ENCODE measurements at places on chromosomes 2 and 18.

GRCh38 chr2:177344316-177344715 is 48.3 kb upstream of the AGPS start:
- DNase-seq: no peak

- no peak for DNase-seq
Measured at GRCh38 chr18:22690556-22690955, 242.6 kb upstream of the RBBP8 start.

DNA sequence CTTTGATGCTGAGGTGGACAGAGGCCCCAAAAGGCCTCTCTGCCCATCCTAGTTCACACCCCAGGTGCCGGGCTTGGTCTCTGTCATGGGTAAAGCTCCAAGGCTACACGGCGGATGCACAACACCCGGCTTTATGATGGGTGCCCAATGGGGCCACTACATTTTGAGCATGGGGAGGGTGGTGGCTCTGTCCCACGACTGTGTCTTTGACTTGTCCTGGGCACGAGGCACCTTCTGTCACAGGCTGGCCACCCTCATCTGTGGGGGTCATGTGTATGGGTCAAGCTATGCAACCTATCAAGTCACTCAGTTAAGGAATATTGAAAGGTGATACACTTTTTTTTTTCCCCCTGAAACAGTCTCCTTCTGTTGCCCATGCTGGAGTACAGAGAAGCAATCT is 63.7 kb downstream of the EDAR start:
- no peak for DNase-seq

DNA sequence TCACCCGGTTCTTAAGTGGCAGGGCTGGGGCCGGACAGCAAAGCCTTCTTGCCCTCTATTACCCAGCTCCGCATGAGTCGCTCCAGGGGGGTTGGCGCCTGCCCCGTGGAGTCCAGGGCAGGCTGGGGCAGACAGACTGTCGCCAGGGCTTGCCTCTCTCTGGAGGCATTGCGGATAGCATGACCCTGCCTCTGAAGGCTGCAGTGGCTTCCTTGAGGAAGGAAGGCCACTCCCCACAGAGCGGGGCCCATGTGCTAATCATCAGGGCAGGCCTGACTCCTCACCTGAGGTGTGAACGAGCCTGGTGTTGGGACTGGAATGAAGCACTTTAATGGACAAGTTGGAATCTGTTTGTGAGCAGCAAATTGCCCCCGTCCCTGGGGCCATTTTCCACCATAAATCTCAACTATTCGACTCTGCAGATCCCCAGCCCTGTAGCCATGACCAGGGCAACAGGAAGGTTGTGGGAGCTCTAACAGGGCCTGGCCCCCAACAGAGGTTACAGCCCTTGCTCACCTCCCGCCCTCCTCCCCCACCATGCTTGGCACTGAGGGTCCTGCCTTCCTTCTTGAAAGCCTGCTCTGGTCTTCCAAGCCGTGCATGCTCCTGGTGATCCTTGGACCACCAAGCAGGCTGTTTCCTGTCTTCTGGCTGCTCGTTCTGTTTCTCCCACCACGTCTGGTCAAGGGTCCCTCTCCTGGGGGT is 144.9 kb upstream of the HAAO start:
- no peak for DNase-seq

DNA sequence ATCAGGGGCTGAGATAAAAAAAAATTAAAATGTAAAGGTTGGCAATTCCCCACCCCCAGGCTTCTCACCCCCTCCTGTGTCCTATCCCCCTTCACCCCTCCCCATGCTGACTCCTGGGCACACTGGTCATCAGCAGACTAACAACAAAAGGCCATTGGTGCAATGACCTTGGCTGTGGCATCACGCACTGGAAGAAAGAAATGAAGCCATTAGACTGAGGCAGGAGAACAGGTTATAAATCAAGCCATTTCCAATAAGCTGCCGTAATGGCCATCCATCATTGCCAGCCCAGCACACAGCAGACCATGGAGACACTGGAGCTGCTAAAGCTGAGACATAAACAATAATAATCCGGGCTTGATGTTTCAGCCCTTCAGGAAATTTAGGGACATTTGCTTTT is 342.4 kb upstream of the ETAA1 start:
- DNase-seq: no peak

DNA sequence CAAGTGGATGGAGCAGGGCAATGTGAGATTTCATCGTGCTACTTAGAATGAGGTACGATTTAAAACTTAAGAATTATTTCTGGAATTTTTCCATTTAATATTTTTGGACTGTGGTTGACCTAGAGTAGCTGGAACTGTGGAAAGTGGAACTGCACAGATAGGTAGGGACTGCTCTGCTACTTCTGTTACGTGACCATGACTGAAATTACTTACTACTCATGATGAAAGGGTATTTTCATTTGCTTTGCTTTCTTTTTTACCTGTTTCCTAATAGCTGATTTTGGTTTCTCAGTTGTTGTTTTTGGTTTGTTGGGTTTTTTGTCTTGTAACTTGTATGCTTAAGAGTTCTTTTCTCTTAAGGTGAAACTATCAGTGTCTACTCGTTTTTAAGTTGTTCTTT is 11.4 kb downstream of the UBE2E3 start:
- no peak for DNase-seq

DNA sequence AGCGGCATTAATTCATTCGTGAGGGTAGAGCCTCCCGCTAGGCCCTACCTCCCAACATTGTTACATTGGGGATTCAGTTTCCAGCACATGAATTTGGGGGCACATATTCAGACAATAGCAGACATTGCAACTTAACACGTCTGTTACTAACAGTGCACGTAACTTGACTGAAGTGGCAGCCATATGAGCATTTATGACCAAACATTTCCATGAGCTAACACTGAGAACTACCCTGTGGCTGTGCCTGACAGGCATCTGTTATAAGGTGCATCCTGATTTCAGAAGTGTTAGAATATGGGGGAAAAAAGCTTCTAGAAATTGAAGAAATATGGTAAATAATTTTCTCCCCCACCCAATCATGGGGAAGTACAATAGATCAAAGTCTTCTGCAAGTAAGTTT is 24.5 kb downstream of the MALT1 start:
- no peak for DNase-seq

DNA sequence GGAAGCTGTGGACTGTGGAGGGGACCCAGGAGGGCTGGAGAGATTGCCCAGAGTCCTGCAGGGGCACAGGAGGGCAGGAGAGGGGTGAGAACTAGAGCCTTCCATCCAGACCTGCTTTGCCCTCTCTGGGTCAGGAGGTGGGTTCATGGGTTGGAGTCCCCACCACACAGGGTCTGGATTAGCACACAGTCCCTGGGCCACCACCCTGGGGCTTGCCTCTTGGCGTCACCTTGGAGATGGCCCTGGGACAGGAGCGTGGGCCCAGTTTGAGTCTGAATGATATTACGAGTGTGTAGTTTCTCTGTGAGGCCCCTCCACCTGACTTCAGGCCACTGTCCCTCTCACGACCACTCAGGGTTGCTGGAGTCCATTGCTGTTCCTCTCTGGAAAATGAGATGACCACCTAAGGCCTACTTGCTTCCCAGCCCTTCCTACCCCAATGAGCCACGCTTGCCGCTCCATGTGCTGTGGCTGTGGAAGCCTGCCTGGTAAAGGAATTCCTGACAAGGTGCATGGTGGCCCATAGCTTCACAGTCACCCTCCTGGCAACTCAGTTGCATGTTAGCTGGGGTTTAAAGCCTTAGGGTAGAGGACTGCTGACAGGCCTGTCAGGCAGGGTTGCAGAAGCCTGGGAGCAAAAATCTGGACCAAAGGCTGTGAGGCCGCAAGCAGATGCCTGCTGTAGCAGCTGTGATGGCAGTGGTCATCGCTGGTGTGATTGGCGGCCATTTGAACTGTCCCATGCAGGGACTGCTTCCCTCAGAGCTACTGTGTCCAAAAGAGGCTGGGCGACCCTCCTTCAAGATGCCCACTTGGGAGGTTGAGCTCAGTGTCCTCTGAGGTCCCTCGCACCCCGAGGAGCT is 14.2 kb downstream of the ATOH8 start:
- DNase-seq: no peak

DNA sequence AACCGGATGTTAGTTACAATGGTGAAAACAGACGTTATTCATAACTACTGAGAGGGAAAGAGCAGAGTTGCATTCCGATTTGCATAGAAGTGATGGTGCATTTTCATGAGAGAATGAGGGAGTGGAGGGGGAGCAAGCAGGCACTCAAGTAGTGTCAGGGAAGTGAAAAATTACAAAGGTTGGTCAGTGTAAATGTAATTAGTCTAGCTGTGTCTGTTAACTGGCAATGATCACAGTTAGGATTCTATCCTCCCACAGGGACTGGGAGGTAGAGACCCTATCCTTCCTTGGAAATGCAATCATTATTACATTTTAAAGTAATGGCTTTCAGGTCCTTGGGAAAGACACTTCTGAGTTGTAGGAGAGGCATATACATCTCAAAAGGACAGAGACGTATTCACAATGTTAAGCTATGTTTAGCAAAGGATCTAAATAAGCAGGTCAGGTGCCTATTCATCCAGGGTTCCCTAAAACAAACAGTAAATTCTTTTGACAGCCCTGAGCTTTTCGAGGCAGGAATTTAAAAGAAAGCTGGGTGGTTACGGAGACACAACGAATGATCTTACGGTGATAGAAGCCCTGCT is 1671.8 kb upstream of the DDX18 start:
- DNase-seq: no peak

DNA sequence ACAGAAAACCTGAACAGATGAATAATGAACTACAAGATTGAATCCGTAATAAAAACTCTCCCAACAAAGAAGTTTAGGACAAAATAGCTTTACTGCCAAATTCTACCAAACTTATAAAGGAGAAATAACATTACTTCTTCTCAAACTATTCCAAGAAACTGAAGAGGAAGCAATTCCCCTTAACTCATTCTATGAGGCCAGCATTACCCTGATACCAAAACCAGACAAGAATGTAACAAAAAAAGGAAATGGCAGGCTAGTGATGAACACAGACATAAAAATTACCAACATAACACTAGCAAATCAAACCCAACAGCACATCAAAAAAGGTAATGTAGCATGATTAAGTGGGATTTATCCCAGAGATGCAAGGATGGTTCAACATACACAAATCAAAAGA is 213.7 kb upstream of the FOSL2 start:
- DNase-seq: no peak

GRCh38 chr2:5898667-5899066 is 206.5 kb downstream of the SOX11 start:
- no peak for DNase-seq

DNA sequence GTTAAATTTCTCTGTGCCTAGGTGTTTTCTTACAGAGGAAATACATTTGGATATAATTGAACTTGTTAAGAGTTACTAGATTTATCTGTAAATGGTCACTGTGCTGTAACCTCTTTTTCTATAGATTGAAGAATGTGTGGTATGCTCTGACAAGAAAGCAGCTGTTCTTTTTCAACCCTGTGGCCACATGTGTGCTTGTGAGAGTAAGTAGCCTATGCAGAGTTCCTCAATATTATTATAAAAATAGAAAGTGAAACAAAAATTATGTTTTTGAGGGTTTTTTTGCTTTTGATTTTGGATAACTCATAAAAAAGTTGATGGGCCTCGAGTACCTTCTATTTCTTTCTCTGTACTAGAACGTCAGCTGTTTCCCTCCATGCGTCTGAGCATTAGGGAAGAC is 112.4 kb downstream of the MIB1 start:
- no peak for DNase-seq

DNA sequence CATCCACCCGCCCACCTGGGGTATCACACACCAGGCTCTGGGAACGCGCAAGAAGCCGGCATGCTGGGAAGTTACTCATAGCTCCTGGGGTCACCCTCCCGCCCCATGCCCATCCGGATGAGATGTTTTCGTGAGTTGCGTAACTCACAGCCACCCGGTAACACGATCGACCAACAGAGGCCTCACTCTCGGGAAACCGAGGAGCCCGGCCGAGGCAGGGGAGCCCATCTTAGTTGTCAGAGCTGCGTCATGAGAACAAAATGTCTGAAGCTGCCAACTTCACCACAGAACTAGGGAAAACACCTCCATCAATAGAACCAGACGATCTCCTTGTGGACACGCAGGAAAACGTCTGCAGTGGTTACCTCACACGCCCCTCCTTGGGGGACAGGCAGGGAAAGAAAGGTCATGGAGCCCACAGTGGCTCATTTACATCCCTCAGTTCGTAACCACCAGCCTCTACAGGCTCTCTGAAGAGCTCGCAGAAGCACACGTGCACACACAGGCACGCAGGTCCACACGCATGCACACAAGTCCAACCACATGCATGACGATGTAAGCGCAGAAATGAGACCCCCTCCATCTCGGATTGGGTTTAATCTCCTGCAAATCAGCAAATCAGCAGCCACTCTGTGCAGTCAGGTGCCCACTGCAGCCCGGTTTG is 26.2 kb downstream of the ADI1 start:
- no peak for DNase-seq

DNA sequence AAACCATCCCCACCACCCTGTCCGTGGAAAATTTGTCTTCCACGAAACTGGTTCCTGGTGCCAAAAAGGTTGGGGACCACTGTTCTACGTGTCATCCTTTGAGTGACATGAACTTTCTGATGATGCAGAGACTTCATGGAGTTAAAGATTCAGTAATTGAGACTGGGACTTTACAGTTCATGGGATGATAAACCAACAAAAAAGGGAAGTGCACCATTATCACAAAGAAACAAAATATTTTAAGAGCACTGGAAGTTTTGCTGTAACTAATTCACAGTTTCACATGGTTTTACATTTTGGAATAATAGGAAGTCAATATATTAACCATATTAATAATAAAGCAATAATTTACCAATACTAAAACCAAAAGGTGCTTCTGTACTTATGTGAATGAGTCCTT is 126.8 kb downstream of the AQP4 start:
- DNase-seq: no peak

- DNase-seq: no peak
Measured at GRCh38 chr18:26298107-26298506, 71.9 kb downstream of the TAF4B start.

- no peak for DNase-seq
Measured at GRCh38 chr18:67108894-67109293, 407.6 kb downstream of the DSEL start.

- no peak for DNase-seq
Measured at GRCh38 chr2:172606285-172606684, 50.4 kb downstream of the PDK1 start.

GRCh38 chr2:190950566-190950991 is 63.4 kb downstream of the STAT1 start:
- DNase-seq: no peak

- no peak for DNase-seq
Measured at GRCh38 chr2:1701020-1701419, 43.3 kb downstream of the PXDN start.

GRCh38 chr2:131148426-131148825 is 43.3 kb downstream of the PLEKHB2 start:
- no peak for DNase-seq

- no peak for DNase-seq
Measured at GRCh38 chr2:118121101-118121500, 32.8 kb downstream of the INSIG2 start.

Data from NCI-H2081 (cell line).